ENCODE measurements at places on chromosomes 3 and 15.

DNA sequence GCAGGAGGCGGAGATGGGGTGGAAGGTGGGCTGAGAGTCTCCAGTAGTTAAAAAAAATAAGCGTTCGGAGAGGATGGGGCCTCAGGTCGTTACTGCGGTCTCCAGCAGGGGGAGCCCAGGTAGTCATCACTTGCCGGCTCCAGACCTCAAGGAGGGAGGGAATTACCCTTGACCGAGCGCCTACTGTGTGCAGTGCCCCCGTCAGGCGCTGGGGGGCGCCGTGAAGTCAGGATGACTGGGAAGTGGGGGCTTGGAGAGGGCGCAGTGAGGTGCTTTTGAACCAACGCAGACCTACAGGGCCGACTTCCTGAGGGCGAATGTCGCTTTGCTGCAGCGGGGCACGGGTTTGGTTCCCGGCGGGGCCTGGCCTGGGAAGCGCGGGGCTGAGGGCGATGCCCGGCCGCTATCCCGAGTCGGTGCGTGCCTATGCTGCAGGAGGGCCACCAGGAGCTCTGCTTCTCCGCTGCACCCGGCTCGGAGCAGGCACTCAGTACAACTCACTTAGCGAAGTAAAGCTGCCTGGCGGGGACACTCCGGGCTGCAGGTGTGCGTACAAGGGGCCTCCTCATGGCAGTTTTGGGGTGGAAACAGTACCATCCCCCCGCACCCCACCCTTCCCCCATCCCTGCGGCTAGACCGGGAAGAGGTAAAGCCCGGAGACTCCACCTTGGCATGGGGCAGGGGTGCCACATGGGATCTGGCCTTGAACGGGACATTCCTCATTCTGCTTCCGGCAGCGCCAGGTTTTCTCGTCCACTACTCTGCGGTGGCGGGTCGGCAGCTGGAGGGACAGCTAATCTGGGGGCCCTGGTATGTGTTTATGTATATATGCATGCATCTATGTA lies 79.8 kb downstream of the RHCG start:
- peak; percentile 44 for DNase-seq
- no peaks in the 10 kb centered on the region for H3K36me3 ChIP-seq
- peaks cover 100% of the 10 kb centered on the region for H3K27me3 ChIP-seq
- no peak overlapping the region for H3K27ac ChIP-seq

DNA sequence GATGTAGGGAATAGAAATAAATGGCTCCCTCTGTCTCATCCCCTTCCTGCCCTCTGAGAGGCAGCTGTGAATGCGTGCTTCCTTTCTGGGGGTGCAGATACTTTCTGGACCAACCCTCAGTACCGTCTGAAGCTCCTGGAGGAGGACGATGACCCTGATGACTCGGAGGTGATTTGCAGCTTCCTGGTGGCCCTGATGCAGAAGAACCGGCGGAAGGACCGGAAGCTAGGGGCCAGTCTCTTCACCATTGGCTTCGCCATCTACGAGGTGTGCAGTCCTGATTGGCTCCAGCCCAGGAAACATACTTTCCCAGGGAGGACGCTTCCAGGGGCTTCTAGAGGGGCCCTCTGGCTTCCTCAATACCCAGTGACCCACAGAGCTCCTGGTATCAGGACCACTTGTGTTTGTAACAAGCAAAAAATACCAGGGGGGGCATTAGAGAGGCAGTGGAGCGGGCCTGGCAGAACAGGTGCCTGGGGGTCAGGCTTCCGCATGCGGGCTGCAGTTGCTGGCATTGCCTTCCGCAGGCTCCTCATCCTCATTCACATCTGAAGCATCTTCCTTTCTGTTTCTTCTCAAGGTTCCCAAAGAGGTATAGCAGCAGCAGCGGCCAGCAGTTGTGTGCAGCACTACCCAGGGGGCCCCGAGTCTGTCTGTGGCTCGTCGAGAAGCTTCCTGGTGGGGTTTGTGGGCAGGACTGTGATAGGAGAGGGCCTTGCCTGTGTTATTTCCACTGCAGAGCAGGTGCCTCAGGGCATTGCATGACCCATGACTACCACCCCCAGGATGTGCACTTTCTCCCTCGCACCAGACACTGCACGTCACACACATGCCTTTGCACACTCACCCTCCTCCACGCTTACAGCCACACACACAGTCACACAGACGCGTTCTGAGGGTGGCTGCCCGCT lies 42.5 kb downstream of the CAPN3 start:
- H3K27ac ChIP-seq: no peak overlapping the region
- no peak overlapping the region for H3K4me3 ChIP-seq
- H3K4me1 ChIP-seq: peaks cover 4% of the 10 kb centered on the region
- no peak for DNase-seq

DNA sequence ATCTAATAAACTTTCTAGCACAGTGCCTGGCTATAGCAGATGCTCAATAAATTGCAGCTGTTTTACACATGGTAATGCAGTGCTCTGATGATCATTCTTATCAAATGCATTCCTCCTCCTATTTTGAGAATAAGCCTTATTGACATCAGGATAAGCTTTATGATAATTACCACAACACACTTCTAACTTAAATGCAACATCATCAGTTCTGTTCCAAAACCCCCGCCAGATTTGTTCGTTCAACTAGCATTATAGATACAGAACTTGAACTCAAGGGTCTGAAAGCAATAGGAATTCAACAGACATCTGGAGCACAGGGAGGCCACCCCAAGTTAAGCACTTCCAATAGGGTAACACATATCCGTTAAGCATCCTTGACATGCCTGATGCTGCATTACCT lies 684.4 kb upstream of the LMCD1 start:
- no peak overlapping the region for H3K4me3 ChIP-seq
- DNase-seq: no peak
- no peaks in the 10 kb centered on the region for H3K27me3 ChIP-seq
- H3K36me3 ChIP-seq: no peaks in the 10 kb centered on the region
- H3K27ac ChIP-seq: no peak overlapping the region

DNA sequence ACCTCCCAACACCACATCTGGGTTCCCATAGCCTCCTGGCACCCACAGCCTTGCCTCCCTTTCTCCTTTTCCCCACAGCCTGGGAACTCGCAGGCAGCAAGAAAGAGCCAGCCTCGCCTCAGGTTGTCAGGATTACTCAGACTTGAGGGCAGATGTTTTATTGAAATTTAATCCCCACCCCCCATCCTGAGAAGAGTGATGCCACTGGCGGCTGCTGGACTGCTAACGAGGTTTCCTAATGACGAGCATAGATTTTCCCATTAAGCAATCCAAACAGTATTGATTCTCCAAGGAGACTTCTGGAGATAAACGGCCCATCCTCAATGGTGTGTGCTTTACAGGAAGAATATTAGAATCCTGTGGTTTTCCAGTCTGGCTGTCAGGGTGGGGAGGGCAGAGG lies 13.7 kb downstream of the SHF start:
- peaks cover 17% of the 10 kb centered on the region for H3K36me3 ChIP-seq
- DNase-seq: no peak
- H3K27me3 ChIP-seq: no peaks in the 10 kb centered on the region
- no peak overlapping the region for H3K4me3 ChIP-seq
- H3K27ac ChIP-seq: no peak overlapping the region

DNA sequence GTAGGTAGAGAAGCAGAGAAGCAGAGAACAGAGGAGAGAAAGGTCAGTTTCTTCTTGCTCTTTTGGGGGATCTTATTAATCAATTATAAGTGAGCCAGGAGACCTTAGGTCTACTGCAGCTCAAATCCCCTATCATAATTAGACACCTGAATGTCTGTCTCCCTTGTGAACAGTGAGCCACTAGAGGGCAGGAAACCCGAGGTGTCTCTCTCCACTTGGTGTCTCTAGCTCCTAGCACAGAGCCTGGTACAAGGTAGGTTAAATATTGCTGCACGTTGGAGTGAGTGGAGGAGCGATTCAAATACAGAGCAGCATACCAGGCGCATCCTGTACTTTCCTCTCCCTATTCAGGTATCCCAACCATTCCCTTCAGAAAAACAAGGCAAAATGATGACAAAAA lies 2.0 kb upstream of the ST8SIA2 start:
- H3K4me3 ChIP-seq: peak overlapping the region; percentile 20
- peaks cover 95% of the 10 kb centered on the region for H3K27me3 ChIP-seq
- no peak for DNase-seq
- H3K4me1 ChIP-seq: peaks cover 17% of the 10 kb centered on the region
- peaks cover 3% of the 10 kb centered on the region for H3K36me3 ChIP-seq
- H3K27ac ChIP-seq: no peak overlapping the region

DNA sequence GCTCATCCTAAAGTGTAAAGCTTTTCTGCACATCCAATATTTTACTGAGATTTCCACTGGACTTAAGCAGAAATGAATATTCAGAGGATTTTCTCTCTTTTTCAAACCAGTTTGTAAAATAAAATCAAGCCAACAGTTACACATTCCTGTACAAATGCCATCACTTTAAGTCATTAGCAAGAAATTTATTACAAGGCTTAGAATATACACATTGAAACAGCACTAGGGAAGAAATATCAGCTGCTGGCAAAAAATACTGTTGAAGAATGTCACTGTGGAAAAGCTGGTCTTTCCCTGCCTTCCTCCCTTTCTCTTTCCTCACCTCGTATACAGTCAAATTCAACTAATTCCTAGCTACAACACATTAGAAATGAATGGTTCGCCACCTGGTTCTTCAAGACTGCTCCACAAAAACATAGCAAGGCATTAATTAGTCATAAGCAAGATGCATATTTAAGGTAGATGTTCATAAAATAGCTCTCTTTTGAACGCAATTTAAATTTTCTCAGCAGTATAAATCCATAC lies 21.3 kb downstream of the PLOD2 start:
- H3K4me1 ChIP-seq: peaks cover 36% of the 10 kb centered on the region
- no peak overlapping the region for H3K27ac ChIP-seq
- no peak overlapping the region for H3K4me3 ChIP-seq
- no peaks in the 10 kb centered on the region for H3K36me3 ChIP-seq

GRCh38 chr3:126159476-126159875 lies 20.9 kb downstream of the ALDH1L1 start:
- H3K27ac ChIP-seq: no peak overlapping the region
- no peak for DNase-seq
- H3K27me3 ChIP-seq: peaks cover 13% of the 10 kb centered on the region
- no peaks in the 10 kb centered on the region for H3K36me3 ChIP-seq

- peak overlapping the region; percentile 44 for H3K4me3 ChIP-seq
- no peak for DNase-seq
- no peak overlapping the region for H3K27ac ChIP-seq
- H3K36me3 ChIP-seq: peaks cover 14% of the 10 kb centered on the region
Measured at GRCh38 chr3:55246033-55246432, 241.1 kb downstream of the WNT5A start.

DNA sequence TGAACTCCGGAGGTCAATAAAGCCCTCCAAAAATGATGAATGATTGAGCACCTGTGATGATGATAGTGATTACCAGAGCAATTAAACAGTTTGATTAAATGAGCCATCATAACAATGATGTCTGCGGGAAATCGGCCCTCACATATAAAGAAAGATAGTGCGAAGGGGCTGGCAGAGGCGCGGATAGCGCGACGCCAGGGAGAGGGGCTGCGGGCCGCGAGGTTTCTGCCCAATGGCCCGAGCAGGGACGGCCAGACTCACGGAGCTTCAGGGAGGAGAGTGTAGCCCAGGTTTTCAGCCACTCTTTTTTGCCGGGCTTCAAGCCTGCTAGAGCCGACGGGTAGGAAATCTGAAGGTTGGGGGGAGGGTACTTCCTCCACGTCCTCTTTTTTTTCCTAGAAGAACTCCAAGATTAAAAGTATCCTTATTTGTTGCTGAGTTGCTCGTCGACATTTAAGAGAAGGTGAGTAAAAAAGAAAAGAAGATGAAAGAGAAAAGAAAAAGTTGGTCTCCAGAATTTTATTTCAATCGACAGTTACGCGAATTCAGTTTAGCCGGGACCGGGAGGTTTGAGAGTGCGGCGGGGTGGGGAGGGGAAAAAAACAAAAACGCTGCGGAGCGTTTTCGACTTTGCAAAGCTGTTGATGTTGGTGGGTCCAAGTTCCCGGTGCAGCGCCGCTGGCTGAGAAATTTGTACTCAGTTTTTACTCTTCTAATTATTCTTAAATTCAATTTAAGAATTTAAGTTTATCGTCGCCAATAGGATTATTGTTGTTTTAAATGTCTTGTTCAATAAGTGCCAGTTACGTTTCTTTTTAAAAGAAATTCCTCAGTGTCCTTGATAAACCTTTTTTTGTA lies 2.2 kb upstream of the MEIS2 start:
- peaks cover 27% of the 10 kb centered on the region for H3K4me1 ChIP-seq
- H3K27me3 ChIP-seq: peaks cover 2% of the 10 kb centered on the region
- peak overlapping the region; percentile 100 for H3K27ac ChIP-seq
- peaks cover 11% of the 10 kb centered on the region for H3K36me3 ChIP-seq
- peak; percentile 55 for DNase-seq

- H3K36me3 ChIP-seq: no peaks in the 10 kb centered on the region
- DNase-seq: no peak
- no peak overlapping the region for H3K27ac ChIP-seq
Measured at GRCh38 chr3:143242101-143242500, 122.5 kb downstream of the CHST2 start.

DNA sequence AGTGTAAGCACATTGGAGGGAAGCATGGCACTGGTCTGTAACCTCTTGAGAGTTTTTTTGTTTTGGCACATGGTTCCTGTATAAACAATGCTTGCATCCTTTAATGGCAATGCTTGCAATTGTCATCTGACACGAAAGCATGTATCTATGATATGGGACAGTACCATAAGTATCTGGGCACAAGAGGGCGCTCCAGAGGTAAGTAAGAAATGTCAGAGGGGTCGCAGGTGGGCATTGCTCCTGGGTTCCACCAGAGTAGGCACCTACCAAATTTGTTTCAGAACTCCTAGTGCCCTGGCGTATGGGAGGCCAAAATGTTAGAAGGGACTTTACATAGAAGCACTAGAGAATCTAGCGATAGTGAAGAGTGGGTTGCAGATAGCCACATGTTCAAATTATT lies 58.7 kb upstream of the BCHE start:
- no peak overlapping the region for H3K27ac ChIP-seq
- no peak overlapping the region for H3K4me3 ChIP-seq
- no peaks in the 10 kb centered on the region for H3K36me3 ChIP-seq

- no peaks in the 10 kb centered on the region for H3K36me3 ChIP-seq
- no peak overlapping the region for H3K27ac ChIP-seq
- H3K4me3 ChIP-seq: no peak overlapping the region
- DNase-seq: no peak
- H3K4me1 ChIP-seq: no peaks in the 10 kb centered on the region
Measured at GRCh38 chr3:193335031-193335430, 43.5 kb downstream of the ATP13A5 start.

DNA sequence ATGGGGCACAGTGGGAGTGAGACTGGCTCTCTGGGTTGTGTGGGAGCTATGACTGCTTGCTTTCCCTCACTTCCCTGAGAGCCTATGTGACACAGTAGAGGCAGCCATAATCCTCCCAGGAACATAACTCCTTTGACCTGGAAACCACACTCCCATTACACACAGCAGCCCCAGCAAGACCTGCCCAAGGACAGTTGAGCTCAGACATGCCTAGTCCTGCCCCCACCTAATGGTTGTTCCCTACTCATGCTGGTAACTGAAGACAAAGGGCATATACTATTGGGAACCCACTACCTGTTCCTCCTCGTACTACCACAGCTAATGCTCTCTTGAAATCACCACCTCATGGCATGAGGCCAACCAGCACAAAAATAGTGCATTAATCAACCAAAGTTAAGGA lies 550.4 kb upstream of the ARPP21 start:
- DNase-seq: no peak
- H3K27me3 ChIP-seq: no peaks in the 10 kb centered on the region
- H3K4me3 ChIP-seq: no peak overlapping the region
- H3K27ac ChIP-seq: no peak overlapping the region
- no peaks in the 10 kb centered on the region for H3K36me3 ChIP-seq
- H3K4me1 ChIP-seq: no peaks in the 10 kb centered on the region
